ENCODE measurements at places on chromosomes 7 and 10.

- no peaks in the 10 kb centered on the region for H3K36me3 ChIP-seq
These were observed 830.4 kb upstream of the COBL start for GRCh38 chr7:52146871-52147634.

DNA sequence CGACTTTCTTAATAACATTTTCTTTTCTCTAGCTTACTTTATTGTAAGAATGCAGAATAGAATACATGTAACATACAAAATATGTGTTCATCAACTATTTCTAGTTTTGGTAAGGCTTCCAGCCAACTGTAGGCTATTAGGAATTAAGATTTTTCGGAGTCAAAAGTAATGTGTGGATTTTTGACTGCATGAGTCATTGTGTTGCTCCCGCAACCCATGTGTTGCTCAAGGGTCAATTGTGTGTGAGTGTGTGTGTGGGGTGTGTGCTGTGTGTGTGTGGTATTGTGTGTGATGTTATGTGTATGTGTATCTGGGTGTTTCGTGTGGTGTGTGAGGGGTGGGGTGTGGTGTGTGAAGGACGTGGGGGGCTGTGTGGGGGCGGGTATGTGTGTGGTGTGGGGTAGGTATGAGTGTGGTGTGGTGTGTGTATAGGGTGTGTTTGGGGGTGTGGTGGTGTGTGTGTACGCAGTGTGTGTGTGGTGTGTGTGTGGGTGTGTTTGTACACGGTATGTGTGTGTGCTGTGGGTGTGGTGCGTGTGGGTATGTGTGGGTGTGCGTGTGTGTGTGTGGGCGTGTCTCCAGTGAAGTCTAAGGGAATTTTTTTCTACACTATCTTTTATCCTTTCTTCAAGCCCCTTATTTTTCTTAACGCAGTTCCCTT, 60.5 kb downstream of the RSU1 start:
- H3K36me3 ChIP-seq, result peaks cover 41% of the 10 kb centered on the region
- H3K27me3 ChIP-seq, result no peaks in the 10 kb centered on the region
- no peak for DNase-seq
- no peak overlapping the region for H3K4me3 ChIP-seq
- no peak overlapping the region for H3K27ac ChIP-seq

GRCh38 chr10:68901105-68901927, at the start of gene DDX50:
TSS of gene DDX50 (plus strand) at chr10:68901315. CDS start at chr10:68901385, 70 bp downstream.
- peaks cover 7% of the 10 kb centered on the region for H3K36me3 ChIP-seq
- no peaks in the 10 kb centered on the region for H3K27me3 ChIP-seq
- H3K27ac ChIP-seq, result peak within 1 kb of the TSS; percentile 99
- peaks cover 26% of the 10 kb centered on the region for H3K4me1 ChIP-seq

DNA sequence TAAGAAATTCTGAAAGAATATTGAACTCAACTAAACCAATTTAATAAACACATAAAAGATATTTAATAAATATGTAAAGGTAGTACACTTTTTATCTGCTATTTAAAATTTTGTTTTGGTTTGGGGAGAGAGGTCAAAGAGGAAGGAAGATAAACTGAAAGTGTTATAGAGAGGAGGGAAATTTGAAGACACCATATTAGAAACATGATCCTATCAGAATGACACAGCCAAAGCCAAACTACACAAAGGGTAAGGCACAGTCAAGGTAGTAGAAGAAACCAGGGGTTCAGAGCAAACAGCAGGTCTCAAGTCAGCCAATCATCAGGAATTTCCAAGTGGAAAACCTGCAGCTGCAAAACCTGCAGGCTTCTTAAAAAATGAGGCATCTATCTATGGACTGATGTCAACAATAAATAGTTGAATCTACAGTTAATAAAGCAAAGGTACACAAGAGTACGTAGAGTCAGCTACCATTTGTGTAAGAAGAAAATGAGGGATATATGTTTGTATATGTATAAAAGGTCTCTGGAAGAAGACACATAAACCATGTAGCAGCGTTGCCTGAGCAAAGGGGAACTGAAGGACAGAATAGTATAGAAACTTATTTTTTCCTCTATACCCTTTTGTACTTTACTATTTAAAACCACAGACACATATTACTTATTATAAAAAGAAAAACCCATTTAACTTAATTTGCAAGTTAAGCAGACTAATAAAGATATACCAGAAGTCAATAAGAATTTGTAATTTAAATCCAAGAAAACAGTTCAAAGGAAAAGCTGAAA, 10.0 kb downstream of the ZNF800 start:
- peaks cover 3% of the 10 kb centered on the region for H3K4me1 ChIP-seq
- H3K4me3 ChIP-seq, result no peak overlapping the region
- no peak for DNase-seq
- peaks cover 22% of the 10 kb centered on the region for H3K36me3 ChIP-seq

- H3K27ac ChIP-seq, result no peak overlapping the region
- H3K4me1 ChIP-seq, result no peaks in the 10 kb centered on the region
- H3K4me3 ChIP-seq, result no peak overlapping the region
- no peaks in the 10 kb centered on the region for H3K36me3 ChIP-seq
These were observed 42.9 kb downstream of the CD36 start for GRCh38 chr7:80681272-80681885.

- peak overlapping the region; percentile 96 for H3K27ac ChIP-seq
- no peaks in the 10 kb centered on the region for H3K27me3 ChIP-seq
- H3K4me3 ChIP-seq, result peak overlapping the region; percentile 34
- peaks cover 91% of the 10 kb centered on the region for H3K4me1 ChIP-seq
- peaks cover 50% of the 10 kb centered on the region for H3K36me3 ChIP-seq
These were observed 175.4 kb downstream of the ARID5B start for GRCh38 chr10:62076891-62077290.
